ENCODE measurements at places on chromosomes 5 and 9. TPM values are rescaled to one million over a fixed set of nuclear protein-coding genes. Genes with fewer than 3 reads are reported as not detected.

GRCh38 chr5:173727839-173728778 is 111.7 kb upstream of the BOD1 start:
- no peak for DNase-seq
- no peaks in the 10 kb centered on the region for H3K4me1 ChIP-seq
- no peak overlapping the region for H3K27ac ChIP-seq
- no peak overlapping the region for H3K4me3 ChIP-seq
- no peaks in the 10 kb centered on the region for H3K27me3 ChIP-seq

GRCh38 chr5:72015103-72015548 is 92.1 kb upstream of the MAP1B start:
- H3K4me3 ChIP-seq = no peak overlapping the region
- DNase-seq = no peak
- H3K27me3 ChIP-seq = no peaks in the 10 kb centered on the region

- H3K27ac ChIP-seq = no peak overlapping the region
- no peaks in the 10 kb centered on the region for H3K4me1 ChIP-seq
- H3K36me3 ChIP-seq = no peaks in the 10 kb centered on the region
- no peaks in the 10 kb centered on the region for H3K27me3 ChIP-seq
These were observed 28.2 kb downstream of the LIFR start for GRCh38 chr5:38528162-38528703.

DNA sequence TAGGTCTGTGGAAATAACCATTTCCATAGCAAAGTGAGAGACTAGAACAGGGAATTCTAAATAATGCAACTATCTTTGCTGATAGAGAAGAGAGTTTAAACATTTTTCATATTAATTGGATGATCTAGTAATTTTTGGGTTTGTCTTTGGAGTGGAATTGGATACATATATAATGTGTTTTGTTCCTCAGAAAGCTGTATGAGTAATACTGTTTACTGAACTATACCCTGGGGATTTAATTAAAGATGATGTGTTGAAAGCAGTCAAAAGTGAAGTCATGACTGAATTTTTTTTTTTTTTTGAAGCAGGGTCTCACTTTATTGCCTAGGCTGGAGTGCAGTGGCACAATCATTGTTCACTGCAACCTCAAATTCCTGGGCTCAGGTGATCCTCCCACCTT is 17.9 kb downstream of the FER start:
- no peak overlapping the region for H3K27ac ChIP-seq
- peaks cover 2% of the 10 kb centered on the region for H3K4me1 ChIP-seq
- no peaks in the 10 kb centered on the region for H3K27me3 ChIP-seq
- H3K4me3 ChIP-seq = no peak overlapping the region
- no peak for DNase-seq

GRCh38 chr5:180170106-180170809 is 38.8 kb downstream of the RASGEF1C start:
- H3K4me3 ChIP-seq = no peak overlapping the region
- no peaks in the 10 kb centered on the region for H3K4me1 ChIP-seq
- H3K27me3 ChIP-seq = no peaks in the 10 kb centered on the region
- no peaks in the 10 kb centered on the region for H3K36me3 ChIP-seq

GRCh38 chr5:79488775-79489174 is 25.2 kb downstream of the HOMER1 start:
- H3K4me3 ChIP-seq = no peak overlapping the region
- H3K27me3 ChIP-seq = no peaks in the 10 kb centered on the region
- H3K4me1 ChIP-seq = no peaks in the 10 kb centered on the region
- no peak for DNase-seq

DNA sequence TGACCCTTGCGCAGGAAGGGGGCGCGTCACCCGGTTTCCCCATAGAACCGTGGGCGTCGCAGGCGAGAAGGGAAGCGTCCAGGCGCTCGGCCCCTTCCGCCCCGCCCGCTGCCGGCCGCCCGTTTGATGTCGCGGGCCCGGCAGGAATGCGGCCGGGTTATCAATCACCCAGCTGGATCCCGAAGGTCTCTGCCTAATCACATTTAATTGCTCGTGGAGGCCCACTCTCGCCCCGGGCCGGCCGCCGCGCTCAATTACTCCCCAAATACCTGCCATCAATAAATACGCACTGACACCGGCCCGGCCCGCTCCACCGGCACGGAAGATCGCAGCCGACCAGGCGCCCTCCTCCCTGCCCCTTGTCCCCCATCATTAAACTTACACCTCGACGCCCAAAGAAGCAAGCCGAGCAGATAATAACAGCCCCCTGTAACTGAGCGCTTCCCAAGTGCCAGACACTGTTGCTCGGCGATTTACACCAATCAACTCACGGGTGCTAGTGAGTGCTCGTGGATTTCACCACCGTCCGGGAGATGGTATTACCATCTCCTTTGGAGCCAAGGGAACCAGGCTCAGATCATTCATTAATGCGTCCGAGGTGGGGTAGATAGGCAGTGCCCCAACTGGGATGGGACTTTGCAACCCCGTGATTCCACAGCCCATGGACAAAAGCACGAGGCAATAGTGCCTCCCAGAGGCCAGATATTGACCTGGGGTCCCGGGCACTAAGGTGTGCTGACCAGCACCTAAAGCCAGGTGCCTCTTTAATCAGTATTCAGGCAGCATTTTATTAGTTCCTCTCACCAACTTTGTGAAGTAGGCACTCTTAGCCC is 11.3 kb downstream of the MSX2 start:
- no peak overlapping the region for H3K4me3 ChIP-seq
- no peaks in the 10 kb centered on the region for H3K36me3 ChIP-seq
- peaks cover 16% of the 10 kb centered on the region for H3K27me3 ChIP-seq
- H3K4me1 ChIP-seq = no peaks in the 10 kb centered on the region

DNA sequence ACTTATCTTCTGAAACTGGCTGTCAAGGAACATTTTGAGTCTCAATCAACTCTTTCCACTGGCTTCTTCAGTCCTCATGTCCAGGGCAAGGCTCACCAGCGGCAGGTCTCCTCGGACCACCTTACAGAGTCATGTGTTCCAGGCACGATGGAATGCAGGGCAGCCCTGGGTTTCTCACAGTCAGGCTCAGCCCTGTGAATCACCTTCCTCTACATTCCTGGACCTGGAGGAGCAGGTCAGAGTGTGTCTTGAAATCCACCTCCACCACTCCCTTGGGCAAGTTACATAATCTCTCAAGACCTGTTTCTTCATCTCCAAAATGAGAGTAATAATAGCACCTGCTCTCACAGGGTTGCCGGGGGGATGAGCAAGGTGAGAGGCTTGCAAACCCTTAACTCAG is 16.0 kb downstream of the ENC1 start:
- no peak overlapping the region for H3K27ac ChIP-seq
- no peak overlapping the region for H3K4me3 ChIP-seq
- no peaks in the 10 kb centered on the region for H3K27me3 ChIP-seq

GRCh38 chr5:94473936-94474335 is 144.5 kb downstream of the KIAA0825 start:
- H3K4me1 ChIP-seq = no peaks in the 10 kb centered on the region
- no peak overlapping the region for H3K27ac ChIP-seq
- H3K36me3 ChIP-seq = no peaks in the 10 kb centered on the region
- DNase-seq = no peak
- no peaks in the 10 kb centered on the region for H3K27me3 ChIP-seq
- no peak overlapping the region for H3K4me3 ChIP-seq

- H3K4me1 ChIP-seq = peaks cover 23% of the 10 kb centered on the region
- no peak overlapping the region for H3K27ac ChIP-seq
- H3K36me3 ChIP-seq = no peaks in the 10 kb centered on the region
- H3K27me3 ChIP-seq = no peaks in the 10 kb centered on the region
These were observed 122.1 kb downstream of the SNX18 start for GRCh38 chr5:54639621-54640020.

DNA sequence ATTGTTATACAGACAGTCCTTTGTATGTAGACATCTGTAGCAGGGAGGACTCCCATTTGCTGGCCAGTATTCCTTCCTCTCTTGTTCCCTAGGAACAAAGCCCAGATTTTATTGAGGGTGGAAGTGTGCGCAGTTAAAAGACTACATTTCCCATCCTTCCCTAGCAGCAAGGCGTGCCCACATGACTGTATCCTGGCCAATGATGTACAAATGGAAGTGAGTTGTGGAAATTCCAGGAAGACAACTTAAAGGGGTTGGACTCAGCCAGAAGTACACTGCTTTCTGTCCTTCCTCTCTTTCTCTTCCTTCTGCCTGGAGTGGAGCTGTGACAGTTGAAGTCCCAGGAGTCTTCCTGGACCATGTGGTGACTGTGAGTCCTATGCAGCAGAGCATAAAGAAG is 89.0 kb downstream of the HRH2 start:
- no peak overlapping the region for H3K27ac ChIP-seq
- DNase-seq = no peak
- H3K27me3 ChIP-seq = no peaks in the 10 kb centered on the region
- no peak overlapping the region for H3K4me3 ChIP-seq
- H3K36me3 ChIP-seq = no peaks in the 10 kb centered on the region

GRCh38 chr5:149829954-149830353 is 99.8 kb downstream of the PPARGC1B start:
- no peaks in the 10 kb centered on the region for H3K36me3 ChIP-seq
- DNase-seq = no peak
- no peaks in the 10 kb centered on the region for H3K27me3 ChIP-seq
- H3K4me1 ChIP-seq = no peaks in the 10 kb centered on the region

DNA sequence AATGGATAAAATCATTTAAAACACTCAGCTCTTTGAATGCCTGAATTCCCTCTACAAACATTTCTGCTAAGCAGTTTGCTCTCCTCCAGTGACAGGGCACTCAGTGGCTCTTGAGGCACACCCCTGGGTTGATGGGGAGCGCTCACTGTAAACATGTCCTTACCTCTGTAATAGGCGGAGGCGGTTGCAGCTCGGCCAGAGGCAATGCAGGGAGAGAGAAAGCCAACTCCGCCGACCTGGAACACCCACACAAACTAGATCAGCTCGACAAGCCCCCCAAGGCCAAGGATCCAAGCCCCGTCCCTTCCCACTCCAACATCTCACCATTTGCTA is 329 bp downstream of the CDC23 start:
- DNase-seq = no peak
- H3K4me3 ChIP-seq = peak overlapping the region; percentile 97
- H3K4me1 ChIP-seq = no peaks in the 10 kb centered on the region
- no peaks in the 10 kb centered on the region for H3K36me3 ChIP-seq
- H3K27me3 ChIP-seq = no peaks in the 10 kb centered on the region
- peak overlapping the region; percentile 91 for H3K27ac ChIP-seq

- H3K4me3 ChIP-seq = no peak overlapping the region
- no peak overlapping the region for H3K27ac ChIP-seq
- H3K27me3 ChIP-seq = no peaks in the 10 kb centered on the region
- DNase-seq = no peak
These were observed 61.2 kb downstream of the VAV2 start for GRCh38 chr9:133930682-133931485.

The CTSV gene
- polyA plus RNA-seq = not detected

The IL31RA gene
- not detected for polyA plus RNA-seq

The AFAP1L1 gene
- polyA plus RNA-seq = 1.1 TPM

The STK32A gene
- polyA plus RNA-seq = not detected

The KIAA0825 gene
- polyA plus RNA-seq = 0.68 TPM

The CCNI2 gene
- polyA plus RNA-seq = 2.4 TPM

The IFNA21 gene
- polyA plus RNA-seq = not detected

The CAMK2A gene
- not detected for polyA plus RNA-seq

The PGM5 gene
- polyA plus RNA-seq = not detected

The C1QTNF2 gene
- polyA plus RNA-seq = not detected

The LCN10 gene
- polyA plus RNA-seq = 1.1 TPM

The FAM240B gene
- not detected for polyA plus RNA-seq

The CCL27 gene
- polyA plus RNA-seq = not detected

Data from naive thymus-derived CD4-positive, alpha-beta T cell (primary cell).